ENCODE measurements at places on chromosomes 7 and 10.

- peak; percentile 49 for DNase-seq
Measured at GRCh38 chr7:2037301-2037807, 195.4 kb downstream of the MAD1L1 start.

DNA sequence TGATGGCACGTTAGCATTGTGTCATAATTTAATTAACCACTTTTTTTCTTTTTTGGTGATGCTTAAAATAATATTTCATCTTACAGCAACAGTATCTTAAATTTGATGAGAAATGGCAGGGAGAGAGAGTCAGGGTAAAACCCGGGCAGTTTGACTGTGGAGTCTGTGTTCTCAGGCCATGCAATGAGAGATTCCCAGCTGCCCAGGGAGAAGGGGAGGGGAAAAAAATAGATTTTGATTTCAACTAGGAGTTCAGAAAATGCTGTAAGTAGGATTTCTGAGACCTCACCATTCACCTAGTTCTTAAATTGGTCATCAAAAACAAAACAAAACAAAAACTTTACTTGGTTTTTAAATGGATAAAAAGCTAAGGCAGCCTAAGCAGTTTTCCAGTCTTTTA lies 37.4 kb upstream of the XPNPEP1 start:
- DNase-seq = no peak

GRCh38 chr10:78985973-78986818 lies 82.6 kb upstream of the ZMIZ1 start:
- no peak for DNase-seq

- DNase-seq = no peak
Measured at GRCh38 chr7:3753868-3754267, 452.8 kb downstream of the SDK1 start.

DNA sequence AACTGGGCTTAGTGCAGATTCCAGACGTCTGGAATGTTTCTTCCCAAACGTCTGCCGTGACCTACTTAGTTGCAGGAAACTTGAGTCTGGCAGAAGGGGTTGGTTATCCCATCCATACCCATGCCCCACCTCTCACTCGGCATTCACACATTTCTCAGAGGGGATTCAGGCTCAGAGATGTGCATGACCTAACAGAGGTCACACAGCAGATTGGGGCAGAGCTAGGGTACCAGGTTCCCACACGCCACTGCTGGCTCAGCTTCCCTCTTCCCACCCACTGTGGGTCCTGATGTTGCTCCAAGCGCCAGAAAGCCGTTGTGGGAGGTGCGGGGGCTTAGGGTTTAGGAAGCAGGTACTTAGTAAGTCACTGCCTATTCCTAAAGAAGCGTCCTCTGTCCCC lies 3.0 kb downstream of the UCMA start:
- no peak for DNase-seq

DNA sequence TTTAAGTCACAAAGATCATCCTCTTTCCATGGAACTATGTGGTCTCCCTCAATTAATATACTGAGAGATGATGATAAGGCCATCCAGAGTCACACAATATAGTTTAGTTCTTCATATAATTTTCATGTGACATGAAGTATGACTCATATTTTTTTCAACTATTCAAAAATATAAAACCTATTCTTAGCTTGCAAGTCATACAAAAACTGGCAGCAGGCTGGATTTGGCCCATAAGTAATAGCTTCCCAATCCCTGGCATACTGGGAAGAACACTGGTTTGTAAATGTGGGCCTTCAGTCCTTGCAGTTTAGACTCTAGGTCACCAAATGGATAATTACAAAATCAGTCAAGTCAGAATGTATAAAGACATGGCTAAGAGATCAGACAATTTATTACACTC lies 356.6 kb downstream of the PPP1R3A start:
- no peak for DNase-seq

- no peak for DNase-seq
Measured at GRCh38 chr7:135711139-135711469, 16.9 kb downstream of the SLC13A4 start.

- DNase-seq = no peak
Measured at GRCh38 chr10:128416231-128416630, 290.0 kb upstream of the MKI67 start.

- peak; percentile 25 for DNase-seq
Measured at GRCh38 chr10:121448766-121449421, 149.3 kb downstream of the FGFR2 start.

- DNase-seq = no peak
Measured at GRCh38 chr7:101399759-101400158, 37.1 kb downstream of the COL26A1 start.

DNA sequence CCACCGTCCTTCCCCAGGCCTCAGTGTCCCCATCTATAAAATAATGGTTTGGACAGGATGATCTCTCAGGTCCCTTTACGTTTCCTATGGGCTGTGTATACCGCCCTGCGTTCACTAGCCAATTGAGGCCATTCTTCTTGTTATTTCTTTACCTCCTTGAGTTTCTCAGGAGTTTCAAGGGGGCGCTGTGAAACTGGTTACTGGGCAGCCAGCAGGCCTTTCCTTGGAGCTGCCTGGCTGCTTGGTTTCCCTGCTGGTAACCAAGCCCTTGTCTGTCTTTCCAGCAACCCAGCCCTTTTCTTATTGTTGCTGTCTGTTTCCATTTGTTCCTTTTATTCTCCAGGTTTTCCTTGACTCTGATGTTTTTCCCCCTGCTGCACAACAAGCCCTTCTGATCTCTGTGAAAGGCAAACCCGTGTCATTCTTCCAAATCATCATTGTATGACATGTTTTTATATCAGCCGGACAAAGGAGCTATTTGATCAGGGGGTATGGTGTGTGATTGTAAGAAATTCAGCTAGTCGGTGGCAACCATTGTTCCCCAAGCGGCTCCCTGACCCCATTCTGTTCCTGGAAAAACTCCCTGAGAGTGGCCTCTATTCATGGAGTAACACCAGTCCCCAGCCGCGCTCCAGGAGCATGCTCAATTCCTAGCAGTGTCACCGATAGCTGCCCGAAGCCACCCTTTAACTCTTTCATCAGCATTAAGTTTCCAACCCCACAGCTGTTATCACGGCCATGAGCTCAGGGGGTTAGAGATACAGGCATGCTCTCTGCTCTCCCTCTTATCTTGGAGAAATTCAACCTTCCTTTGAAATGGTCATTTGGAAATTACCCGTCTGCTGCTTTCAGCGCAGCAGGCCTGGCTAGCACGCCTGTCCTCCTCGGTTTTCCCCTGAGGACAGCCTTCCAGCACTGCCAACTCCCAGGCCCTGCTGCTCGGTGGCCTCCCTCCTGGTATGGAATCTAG lies 26.6 kb downstream of the FGF8 start:
- DNase-seq = no peak

DNA sequence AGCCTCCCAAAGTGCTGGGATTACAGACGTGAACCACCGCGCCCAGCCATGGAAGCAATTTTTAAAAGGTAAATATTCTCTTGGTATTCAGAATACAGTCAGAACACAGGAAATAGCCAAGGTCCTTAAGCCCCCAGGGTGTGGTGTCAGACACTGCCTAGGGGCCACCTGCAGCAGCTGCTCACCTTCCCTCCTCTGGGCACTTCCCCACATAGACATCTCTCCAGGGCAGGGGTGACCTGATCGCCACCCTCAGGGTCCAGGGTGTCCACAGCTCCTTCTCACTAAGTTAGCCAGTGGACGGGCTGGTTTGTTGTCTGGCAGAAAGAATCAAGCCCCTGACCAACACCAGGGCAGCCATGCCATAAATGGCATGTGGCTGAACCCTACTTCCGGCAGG lies 15.9 kb downstream of the URGCP start:
- no peak for DNase-seq

GRCh38 chr10:48384699-48384982 lies 78.2 kb downstream of the MAPK8 start:
- DNase-seq = no peak
